Smooth muscle cell of the pulmonary artery (primary cell): ENCODE measurements at places on chromosomes 2 and 18. TPM values are rescaled to one million over a fixed set of nuclear protein-coding genes. Genes with fewer than 3 reads are reported as not detected.

Gene PARD3B
- 13.6 and 14.7 TPM in 2 replicates for total RNA-seq

Gene LRP1B
- 0.03 and 0.13 TPM in 2 replicates for total RNA-seq

Gene SLC5A7
- total RNA-seq, result not detected in 2 replicates

Gene TMEM247
- not detected in 2 replicates for total RNA-seq

Gene AMER3
- not detected in 2 replicates for total RNA-seq

Gene SCN2A
- 1.8 and 2.7 TPM in 2 replicates for total RNA-seq

Gene TANK
- 53.8 and 81.3 TPM in 2 replicates for total RNA-seq

Gene MRO
- total RNA-seq, result 0.07 and 0.20 TPM in 2 replicates

Gene ACADL
- total RNA-seq, result 0.33 and 1.7 TPM in 2 replicates

Gene SERPINB5
- 0.07 TPM in 1 of 2 replicates, not detected in the other for total RNA-seq

Gene ANKMY1
- 5.7 and 9.5 TPM in 2 replicates for total RNA-seq

Gene RAB6C
- total RNA-seq, result not detected in 2 replicates

Gene CCDC150
- 3.0 and 3.5 TPM in 2 replicates for total RNA-seq

Gene SKOR2
- not detected in 2 replicates for total RNA-seq

Gene UGT1A3
- total RNA-seq, result not detected in 2 replicates

Gene ELOA2
- total RNA-seq, result not detected in 2 replicates

Gene CNTNAP5
- not detected in 2 replicates for total RNA-seq

Gene GPBAR1
- total RNA-seq, result 0.03 and 0.13 TPM in 2 replicates

Gene LCT
- under 0.01 and 0.03 TPM in 2 replicates for total RNA-seq

Gene KRTCAP3
- total RNA-seq, result 0.39 TPM in 1 of 2 replicates, not detected in the other

Gene C2orf68
- total RNA-seq, result 18.0 and 24.1 TPM in 2 replicates

Gene BOLL
- total RNA-seq, result not detected in 2 replicates

Gene NPPC
- 0.07 and 0.96 TPM in 2 replicates for total RNA-seq

Gene AGAP1
- 19.0 and 21.2 TPM in 2 replicates for total RNA-seq

Gene TNS1
- total RNA-seq, result 243 and 297 TPM in 2 replicates

Gene CYS1
- total RNA-seq, result 1.6 and 2.6 TPM in 2 replicates

Gene SGPP2
- not detected in 2 replicates for total RNA-seq

Gene ZNF532
- total RNA-seq, result 57.8 and 66.3 TPM in 2 replicates

Gene FAM124B
- total RNA-seq, result under 0.01 and 0.33 TPM in 2 replicates

Gene CKAP2L
- 1.3 and 4.0 TPM in 2 replicates for total RNA-seq

Gene APLF
- 3.5 and 5.6 TPM in 2 replicates for total RNA-seq

Gene DSG4
- not detected in 2 replicates for total RNA-seq

Gene CROCC2
- 0.13 TPM in 1 of 2 replicates, not detected in the other for total RNA-seq

Gene APCDD1
- total RNA-seq, result 0.96 and 8.2 TPM in 2 replicates

Gene C18orf32
- total RNA-seq, result 19.4 and 20.3 TPM in 2 replicates

Gene ZCCHC2
- total RNA-seq, result 12.3 and 12.8 TPM in 2 replicates

Gene STK39
- 12.8 and 16.5 TPM in 2 replicates for total RNA-seq

Gene LYG1
- total RNA-seq, result 0.59 and 0.86 TPM in 2 replicates

Gene CRYBA2
- total RNA-seq, result not detected in 2 replicates

Gene SCYGR4
- total RNA-seq, result not detected in 2 replicates

Gene ABCB11
- total RNA-seq, result under 0.01 and 0.13 TPM in 2 replicates

Gene DCDC2C
- not detected in 2 replicates for total RNA-seq

Gene TRIM54
- 0.10 TPM in 1 of 2 replicates, not detected in the other for total RNA-seq

Gene ASPRV1
- total RNA-seq, result 0.33 and 0.46 TPM in 2 replicates

Gene CXCR1
- not detected in 2 replicates for total RNA-seq

Gene FAHD2B
- 3.7 and 7.4 TPM in 2 replicates for total RNA-seq

Gene ARHGAP28
- total RNA-seq, result 0.03 and 7.2 TPM in 2 replicates

Gene FKBP7
- 58.6 and 79.2 TPM in 2 replicates for total RNA-seq

Gene C2orf15
- 0.13 TPM in 1 of 2 replicates, not detected in the other for total RNA-seq

Gene AQP12B
- not detected in 2 replicates for total RNA-seq

Gene NYAP2
- not detected in 2 replicates for total RNA-seq

Gene EFEMP1
- total RNA-seq, result 3,446 and 3,873 TPM in 2 replicates

Gene RAB11FIP5
- 59.6 and 81.0 TPM in 2 replicates for total RNA-seq

Gene VWC2L
- not detected in 2 replicates for total RNA-seq
